Osteocyte (in vitro differentiated cells): ENCODE measurements at places on chromosomes 16 and 17. TPM values are rescaled to one million over a fixed set of nuclear protein-coding genes. Genes with fewer than 3 reads are reported as not detected.

DNA sequence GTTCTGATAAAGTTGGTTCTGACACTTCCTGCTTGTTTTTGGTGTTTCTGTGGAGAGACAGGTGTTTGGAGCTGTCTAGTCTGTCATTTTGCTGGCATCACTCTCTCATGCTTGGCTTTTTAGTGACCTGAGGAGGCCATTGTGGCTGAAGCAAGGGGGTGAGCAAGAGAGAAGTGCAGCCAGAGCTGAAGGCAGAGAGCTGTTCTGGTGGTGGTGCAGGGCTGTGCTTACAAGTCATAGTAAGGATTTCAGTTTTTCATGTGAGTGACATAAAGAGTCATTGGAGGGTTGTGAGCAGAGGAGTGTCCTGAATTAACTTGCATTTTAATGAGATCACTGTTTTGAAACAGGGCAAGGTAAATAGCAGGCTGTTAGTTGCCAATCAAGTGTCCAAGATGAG is 97.5 kb downstream of the CHD9 start:
- no peak for DNase-seq

DNA sequence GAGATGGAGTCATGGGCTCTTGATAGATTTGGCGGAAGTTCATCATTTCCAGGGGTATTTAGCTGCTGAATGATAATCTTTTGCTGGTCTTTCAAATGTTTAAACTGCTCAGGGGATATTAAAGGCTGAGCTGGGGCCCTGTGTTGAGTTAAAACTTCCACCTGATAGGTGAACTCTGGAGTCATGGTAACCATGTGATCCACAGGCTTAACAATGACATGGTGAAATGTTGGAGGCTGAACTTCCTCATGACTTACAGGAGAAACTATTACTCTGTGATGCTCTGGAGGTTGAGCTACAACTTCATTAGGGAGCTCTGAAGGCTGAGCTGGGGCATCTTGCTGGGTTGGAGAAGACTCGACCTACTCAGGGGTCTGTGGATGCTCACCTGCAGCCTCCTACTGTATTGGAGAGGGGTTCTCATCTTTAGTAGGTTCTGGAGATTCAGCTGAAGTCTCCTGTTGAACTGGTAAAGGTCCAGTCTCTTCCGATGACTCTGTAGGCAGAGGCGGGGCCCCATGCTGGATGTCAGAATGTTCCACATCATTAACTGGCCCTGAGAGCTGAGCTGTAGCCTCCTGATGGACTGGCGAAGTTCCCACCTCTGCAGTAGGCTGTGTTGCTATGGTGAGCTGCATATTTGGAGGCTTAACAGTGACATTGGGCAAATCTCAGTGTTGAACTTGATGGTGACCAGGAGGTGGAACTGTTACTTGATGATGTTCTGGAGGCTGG is 24.2 kb downstream of the RDM1 start:
- DNase-seq, result no peak

GPT2 gene
- 30.5 and 35.0 TPM in 2 replicates for total RNA-seq

DNA sequence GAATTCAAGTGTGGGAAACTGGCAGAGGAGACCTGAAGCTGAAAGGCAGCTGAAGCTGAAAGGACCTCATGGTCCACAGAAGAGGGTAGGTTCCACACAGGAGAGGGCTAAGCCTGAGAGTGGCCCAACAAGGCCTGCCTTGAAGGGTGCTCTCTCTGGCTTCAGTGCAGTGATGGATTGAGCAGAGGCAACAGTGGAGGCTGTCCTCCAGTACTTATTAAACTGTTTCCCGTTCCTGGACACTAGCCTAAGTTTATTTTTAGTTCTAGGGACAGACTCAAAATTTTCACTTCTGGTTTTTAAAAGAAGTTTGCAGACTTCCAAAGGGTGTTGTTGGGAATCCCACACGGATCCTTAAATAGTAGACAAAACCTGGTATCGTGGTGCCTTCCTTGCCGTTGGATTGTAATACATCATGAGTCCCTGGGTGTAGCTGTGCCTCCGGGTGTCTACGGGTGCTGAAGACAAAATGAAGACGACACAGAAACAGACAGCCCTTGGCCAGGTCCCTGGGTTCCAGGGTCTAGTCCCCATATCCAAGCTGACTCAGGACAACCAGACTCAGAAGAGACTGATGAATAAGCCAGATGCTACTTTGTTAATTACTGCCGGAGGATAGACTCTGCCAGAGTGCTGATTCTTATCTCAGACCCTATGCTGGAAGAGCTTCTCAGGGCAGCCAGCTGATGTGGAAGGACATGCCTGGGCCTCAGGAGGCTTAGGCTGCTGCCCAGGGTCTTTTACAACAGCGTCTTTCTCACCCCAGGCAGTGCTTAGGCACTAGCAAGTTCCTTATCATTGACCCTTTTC is 7.1 kb upstream of the CMTM4 start:
- no peak for DNase-seq

- no peak for DNase-seq
Observed at GRCh38 chr17:67372751-67373150, 4.3 kb upstream of the PITPNC1 start.

GRCh38 chr17:80644536-80644935 is 99.9 kb downstream of the RPTOR start:
- DNase-seq, result no peak

- no peak for DNase-seq
Observed at GRCh38 chr17:47676199-47676472, 17.8 kb upstream of the TBKBP1 start.

GRCh38 chr16:63192980-63193379 is 1156.7 kb upstream of the CDH8 start:
- no peak for DNase-seq

GRCh38 chr17:58488428-58488890 is 251 bp upstream of the HSF5 start:
- no peak for DNase-seq

ITGAL gene
- total RNA-seq, result not detected in 2 replicates

DNA sequence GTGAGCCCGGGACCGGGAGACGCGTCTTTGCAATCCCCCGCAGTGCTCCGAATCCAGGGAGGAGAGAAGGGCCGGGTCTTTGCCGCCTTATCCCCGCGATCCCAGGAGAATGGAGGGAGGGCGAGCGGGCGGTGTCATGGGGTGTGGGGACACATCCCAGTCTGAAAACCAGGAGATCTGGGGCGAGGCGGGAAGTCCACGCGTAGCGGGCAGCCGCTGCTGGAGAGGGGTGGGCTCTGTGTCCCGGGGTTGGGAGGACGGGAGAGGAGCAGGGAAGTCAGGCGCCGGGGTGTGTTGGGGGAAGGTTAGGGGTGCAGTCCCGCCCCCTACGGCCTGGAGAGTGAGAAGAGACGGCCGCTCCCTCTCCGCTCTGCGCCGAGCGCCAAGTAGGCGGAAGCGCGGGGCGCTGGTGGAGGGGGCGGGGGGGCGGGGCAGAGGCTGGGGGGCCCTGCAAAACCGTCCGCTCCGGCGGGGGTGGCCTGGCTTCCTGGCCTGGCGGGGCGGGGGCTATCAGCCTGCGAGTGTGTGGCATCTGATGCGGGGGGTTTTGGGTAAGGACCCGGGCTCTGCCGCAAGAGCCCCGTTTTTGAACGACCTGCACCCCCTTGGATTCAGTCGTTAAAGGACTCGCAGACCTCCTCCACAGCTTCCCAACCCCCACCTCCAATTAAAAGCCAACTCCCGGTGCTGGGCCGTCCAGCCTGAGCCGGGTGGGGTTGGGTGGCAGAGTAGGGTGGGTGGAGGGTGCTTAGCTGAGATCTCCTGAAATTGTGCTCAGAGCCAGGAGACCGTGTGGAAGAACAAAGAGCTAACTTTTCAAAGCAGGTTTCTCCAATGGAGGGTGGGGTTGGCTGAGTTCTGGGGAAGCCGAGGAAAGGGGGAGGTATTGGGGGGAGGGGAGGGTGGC is 654 bp downstream of the LASP1 start:
- no peak for DNase-seq

- DNase-seq, result no peak
Observed at GRCh38 chr16:70656712-70657263, 10.4 kb downstream of the IL34 start.

RBFOX1 gene
- total RNA-seq, result not detected in 2 replicates

GRCh38 chr16:12796498-12796897 is 7.2 kb downstream of the CPPED1 start:
- no peak for DNase-seq

- no peak for DNase-seq
Observed at GRCh38 chr17:6472517-6472916, 28.3 kb downstream of the PIMREG start.

PRR35 gene
- total RNA-seq, result not detected in 2 replicates

DNA sequence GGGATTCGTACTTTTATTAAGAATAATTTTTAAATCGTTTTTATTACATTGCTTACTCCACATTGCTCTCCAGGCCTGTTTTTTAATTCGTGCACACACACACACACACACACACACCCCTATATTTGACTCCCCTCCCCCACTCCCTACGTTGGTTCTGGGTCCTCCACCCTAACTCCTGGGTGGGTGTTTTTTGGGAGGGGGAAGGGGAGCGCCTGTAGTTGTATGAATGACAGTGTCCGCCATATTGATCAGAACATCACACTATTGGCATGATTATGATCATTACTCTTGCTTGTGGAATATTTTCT is 1.3 kb downstream of the GNAO1 start:
- DNase-seq, result no peak

DNA sequence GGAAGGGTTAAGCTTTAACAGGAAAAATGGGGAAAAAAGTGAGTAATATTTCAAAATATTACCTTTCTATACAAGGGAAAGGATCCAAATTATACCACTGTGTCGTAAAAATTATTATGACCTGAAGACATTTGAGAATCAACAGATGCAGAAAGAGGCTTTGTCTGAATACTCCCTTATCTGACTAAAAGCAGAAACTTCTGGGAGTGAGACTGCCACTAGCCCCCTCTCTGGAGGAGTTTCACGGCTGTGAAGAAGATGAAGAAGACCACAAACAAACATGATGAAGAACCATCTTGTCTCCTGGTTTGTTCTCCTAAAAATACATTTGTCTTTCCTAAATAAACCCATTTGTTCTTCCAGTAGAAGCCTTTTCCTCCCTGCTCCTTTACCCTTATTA is 29.4 kb downstream of the CNTROB start:
- no peak for DNase-seq

FOXL1 gene
- 6.4 and 9.3 TPM in 2 replicates for total RNA-seq

- DNase-seq, result peak; percentile 87
Observed at GRCh38 chr16:56424791-56425438, 430 bp downstream of the AMFR start.

DNA sequence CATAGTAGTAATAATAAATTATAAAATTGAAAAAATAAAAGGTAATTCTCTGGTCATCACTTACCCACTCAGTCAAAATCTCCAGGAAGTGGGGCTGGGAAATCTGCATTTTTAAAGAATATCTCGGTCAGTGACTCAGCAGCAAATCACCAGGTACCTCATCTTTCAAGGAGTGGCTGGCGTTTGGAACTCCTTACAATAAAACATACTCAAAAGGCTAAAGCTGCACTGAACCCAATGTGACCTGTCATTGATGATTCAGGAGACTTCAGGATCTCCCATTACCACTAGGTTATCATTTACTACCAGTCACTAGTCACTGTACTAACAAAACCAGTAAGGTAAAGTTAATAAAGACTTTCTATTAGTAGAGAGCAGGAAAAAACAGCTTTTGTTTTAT is 21.5 kb upstream of the RFFL start:
- no peak for DNase-seq

DNA sequence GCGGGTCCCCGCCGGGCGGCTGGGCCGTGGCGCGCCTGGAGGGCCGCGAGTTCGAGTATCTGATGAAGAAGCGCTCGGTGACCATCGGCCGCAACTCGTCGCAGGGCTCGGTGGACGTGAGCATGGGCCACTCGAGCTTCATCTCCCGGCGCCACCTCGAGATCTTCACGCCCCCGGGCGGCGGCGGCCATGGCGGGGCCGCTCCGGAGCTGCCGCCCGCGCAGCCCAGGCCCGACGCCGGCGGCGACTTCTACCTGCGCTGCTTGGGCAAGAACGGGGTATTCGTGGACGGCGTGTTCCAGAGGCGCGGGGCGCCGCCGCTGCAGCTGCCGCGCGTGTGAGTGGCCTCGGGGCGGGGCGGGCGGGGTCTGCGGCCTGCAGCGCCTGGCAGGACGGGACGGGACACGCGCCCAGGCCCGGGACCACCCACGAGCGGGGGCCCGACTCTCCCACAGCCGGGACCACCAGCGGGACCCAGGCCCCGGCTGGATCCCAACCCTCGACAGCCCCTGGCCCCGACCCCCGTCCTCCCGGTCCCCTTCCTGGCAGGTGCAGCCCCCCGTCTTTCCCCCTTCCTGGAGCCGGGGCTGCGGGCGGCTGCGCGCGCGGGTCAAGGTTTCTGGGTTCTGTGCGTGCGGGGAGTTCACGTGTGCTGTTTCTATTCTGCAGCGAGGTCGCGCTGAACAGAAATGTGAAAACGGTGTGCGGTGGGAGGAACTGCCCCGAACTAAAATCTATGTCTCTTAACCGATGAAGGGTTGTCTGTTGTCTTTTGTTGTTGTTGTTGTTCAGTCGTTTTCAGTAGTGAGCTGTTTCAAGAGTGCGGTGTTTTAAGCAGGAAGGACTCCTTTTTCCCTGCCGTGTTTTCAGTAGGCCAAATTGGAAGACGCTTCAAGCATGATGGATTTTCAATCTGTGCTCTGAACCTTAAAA is 705 bp downstream of the FOXK2 start:
- no peak for DNase-seq

ADORA2B gene
- 8.9 TPM in 2 replicates for total RNA-seq

DNA sequence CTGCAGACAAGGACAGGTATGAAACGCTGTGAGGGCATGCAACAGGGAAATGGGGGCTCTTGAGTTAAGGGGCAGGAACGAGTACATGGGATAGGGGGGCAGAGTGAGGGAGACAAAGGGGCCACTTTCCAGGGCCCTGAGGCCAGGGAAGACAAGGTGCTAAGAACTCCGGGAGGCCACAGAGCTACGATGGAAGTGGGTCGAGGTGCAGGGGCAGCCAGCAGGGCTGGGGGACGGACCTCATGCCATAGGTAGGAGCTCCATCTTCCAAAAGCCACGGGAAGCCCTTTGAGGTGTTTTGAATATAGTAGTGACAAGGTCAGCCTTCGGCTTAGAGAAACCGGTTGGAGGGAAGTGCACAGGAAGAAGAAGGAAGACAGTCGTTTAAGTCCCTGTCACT is 35.6 kb downstream of the RBFOX3 start:
- DNase-seq, result no peak

GRCh38 chr16:49816875-49817274 is 39.0 kb downstream of the ZNF423 start:
- no peak for DNase-seq

GRCh38 chr17:8746501-8747236 is 2.0 kb upstream of the CCDC42 start:
- no peak for DNase-seq

CCL7 gene
- total RNA-seq, result not detected in 2 replicates

GRCh38 chr17:80612997-80613731 is 68.5 kb downstream of the RPTOR start:
- no peak for DNase-seq

- no peak for DNase-seq
Observed at GRCh38 chr17:1960545-1960912, 64.6 kb downstream of the RTN4RL1 start.
